ENCODE measurements at places on chromosomes 11 and 22.

- DNase-seq, result peak; percentile 71
Measured at GRCh38 chr22:28019881-28020861, 101.1 kb upstream of the PITPNB start.

DNA sequence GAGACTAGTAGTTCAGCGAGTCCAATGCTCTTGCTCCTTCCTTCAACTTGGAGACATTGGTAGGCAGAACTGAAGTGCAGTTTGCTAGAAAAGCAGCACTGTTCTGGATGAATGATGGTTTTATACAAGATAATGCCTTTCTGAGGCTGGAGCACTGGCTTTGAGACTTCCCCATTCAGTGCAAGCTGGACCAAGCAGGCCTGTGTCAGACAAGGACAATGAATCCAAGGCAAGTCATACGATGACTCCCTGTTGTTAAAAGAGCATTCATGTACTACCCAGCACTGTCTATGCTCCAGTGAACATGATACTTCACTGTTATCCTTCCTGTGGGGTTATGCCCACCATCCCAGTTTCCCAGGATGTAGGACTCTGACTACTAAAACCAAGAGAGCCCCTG, 242.3 kb upstream of the RAG2 start:
- no peak for DNase-seq

DNA sequence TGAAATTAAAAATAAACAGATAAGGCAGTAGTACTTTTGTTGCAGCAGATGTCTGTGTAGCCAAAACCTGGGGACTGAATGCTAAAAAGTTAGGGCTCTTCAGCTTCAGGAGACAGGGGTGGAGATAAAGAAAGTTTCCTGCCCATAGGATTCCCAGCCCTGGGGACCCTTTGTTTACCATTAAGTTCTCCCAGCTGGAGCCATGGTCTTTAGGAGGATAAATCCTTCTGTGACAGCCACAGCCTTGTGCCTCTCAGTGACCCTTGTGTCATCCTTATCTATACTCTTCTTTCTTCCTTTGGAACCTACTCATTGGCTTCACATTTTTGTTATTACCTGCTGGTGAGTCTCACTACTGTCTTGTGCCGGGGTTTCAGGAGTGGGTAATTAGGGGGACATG, at the start of gene OR51M1:
TSS of gene OR51M1 (plus strand) at position 237 of the 400 bp plus-strand sequence. CDS start 5,587 bp downstream, outside the sequence.
- no peak for DNase-seq

GRCh38 chr11:72012091-72012630, 13.5 kb downstream of the IL18BP start:
- no peak for DNase-seq

- no peak for DNase-seq
Measured at GRCh38 chr11:84800755-84801346, 826.3 kb downstream of the DLG2 start.

GRCh38 chr22:17472932-17473331, 90.4 kb upstream of the SLC25A18 start:
- DNase-seq, result no peak

DNA sequence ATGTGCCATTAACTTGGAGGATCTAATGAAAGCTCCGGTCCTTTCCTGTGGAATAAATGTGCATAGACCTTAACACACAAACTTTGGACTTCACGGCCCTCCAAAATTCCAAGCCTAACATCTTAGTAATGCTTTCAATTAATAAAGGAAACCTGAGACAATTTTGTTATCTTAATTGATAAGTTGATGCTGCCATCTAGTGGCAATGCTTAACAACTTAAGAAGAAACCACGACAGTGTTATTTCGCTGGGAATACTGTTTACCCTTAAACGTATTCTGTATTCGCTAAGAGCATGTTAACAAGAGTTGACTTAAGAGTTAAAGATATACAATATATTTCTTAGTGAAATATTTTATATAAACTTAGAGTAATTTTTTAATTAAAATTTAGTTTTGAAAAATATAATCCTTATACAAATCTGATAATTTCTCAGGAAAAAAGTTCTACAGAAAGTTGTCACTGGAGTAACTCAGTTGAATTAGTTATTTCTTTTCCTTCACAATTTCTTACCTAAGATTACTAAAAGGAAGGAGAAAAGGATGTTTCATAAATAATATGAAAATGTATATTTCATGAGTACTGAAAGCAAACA, 35.0 kb upstream of the OR9G4 start:
- DNase-seq, result no peak

DNA sequence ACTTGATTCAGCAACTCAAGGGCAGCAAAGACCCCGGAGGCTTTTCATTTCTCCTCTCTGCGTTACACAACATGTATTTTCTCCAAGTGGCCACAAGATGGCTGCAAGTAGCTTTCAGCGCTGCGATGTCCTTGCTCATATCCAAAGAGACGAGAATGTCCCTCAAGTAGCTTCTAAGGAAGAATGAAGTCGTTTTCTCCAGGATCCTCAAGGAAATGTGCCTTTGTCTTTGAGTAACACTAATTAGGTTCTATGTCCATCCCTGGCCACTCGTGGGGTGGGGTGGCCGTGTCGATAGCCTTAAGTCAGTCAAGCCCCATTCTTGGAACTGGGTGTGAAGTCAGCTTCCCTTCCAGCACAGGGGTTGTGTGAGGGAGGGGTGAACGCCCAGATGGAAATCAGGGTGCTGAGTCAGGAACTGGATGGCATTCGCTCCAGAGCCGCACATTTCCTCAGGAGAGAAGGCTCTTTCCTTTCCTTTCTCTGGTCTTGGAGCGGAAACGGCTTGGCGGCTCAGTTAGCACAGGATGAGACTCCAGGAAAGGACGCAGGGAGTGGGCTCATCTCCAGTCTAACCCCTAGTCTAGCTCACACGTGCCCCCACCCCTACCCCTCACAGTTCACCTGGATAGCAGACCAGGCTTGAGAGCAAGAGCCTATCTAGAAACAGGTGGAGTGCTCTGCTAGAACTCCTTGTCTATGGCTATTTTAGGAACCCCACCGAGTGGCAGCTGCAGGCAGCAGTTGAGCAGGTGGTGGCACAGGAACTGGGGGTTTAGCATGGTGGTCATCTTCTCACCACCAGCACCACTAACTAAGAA, 44.3 kb downstream of the NNMT start:
- no peak for DNase-seq

DNA sequence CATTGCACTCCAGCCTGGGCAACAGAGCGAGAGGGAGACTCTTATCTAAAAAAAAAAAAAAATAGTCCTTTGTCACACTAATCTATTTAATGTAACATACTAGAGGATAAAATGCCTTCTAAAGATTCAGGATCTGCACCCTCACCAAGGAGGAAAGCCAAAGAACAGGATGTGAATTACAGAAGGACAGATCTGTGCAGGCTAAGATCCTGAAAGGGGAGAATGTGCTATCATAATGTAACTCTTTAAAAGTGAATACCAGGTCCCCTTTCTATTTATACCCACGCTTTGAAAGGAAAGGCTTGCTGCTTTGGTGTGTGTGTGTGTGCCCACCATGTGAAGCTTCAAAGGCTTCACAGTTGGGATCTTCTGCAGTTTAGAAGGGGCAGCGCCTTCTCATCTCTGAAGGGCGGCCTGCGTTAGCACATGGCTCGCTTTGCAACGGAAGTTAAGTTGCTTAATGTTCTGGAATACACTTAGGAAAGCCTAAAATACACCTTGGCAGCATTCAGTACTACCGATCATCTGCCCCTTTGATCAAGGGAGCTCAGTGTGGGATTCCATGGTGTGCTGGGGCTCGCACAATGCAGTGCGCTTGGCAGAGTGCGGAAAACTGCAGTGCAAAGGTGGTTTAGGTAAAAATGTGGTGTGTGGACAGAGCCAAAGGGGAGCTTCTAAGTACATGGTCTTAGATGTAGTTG, 6.8 kb downstream of the CECR2 start:
- DNase-seq, result no peak

DNA sequence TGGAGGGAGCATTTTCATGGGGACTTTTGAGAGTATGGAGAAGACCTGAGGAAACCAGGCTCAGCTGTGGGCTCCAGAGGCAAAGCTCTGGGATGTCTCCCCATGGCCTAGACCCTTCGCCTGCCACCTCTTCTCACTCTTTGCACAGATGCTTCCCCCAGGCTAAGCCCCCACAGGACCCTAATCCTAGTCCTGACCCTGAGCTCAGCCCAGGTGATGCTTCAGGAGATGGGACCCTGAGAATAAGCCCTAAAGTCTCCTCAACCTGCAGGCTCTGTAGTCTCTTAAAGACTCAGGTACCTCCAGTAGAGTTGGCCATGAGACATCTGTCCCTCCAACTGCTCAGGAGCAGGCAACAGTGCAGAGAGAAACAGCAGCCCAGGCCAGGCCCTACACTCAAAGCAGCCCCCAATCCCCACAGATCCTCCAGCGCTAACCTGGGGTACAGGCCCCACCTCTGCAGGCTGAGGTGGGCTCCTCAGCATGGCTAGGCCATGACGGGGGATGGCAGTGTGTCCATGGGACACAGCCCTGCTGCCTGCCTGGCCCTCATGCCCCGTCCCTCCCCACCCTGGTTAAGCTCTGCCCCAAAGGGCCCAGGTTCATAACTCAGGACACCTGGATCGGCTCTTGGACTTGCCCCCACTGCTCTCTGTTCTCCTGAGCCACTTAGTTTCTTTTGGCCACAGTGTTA, 39.4 kb downstream of the GGTLC2 start:
- DNase-seq, result no peak

GRCh38 chr11:13210424-13210823, 67.2 kb upstream of the BMAL1 start:
- no peak for DNase-seq

- DNase-seq, result no peak
Measured at GRCh38 chr11:8060146-8060719, 20.8 kb upstream of the TUB start.

GRCh38 chr11:94838027-94838731, 70.0 kb downstream of the AMOTL1 start:
- DNase-seq, result no peak

- no peak for DNase-seq
Measured at GRCh38 chr11:20467487-20468185, 80.1 kb downstream of the PRMT3 start.

DNA sequence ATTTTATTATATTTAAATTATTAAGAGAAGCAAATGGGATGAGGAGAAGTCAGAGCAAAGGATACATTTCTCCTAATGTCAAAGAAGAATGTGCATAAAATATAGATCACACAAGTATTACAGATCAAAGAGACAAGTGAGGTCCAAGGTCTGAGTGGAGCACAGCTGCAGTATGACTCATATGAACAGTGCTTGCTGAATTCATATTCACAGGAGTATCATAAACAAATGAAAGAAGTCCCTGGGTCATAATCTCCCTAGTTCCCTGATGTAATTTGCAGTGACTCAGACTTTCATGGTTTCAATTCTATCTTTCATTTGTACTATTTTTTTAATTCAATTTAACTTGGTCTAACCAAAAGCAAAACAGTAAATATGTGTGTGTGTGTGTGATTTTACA, 499.0 kb upstream of the CCDC179 start:
- no peak for DNase-seq

- no peak for DNase-seq
Measured at GRCh38 chr11:62150887-62151736, 27.3 kb downstream of the INCENP start.

- no peak for DNase-seq
Measured at GRCh38 chr11:116948391-116948790, 111.0 kb upstream of the APOA1 start.

GRCh38 chr11:111707039-111707690, 59.0 kb downstream of the PPP2R1B start:
- DNase-seq, result no peak

DNA sequence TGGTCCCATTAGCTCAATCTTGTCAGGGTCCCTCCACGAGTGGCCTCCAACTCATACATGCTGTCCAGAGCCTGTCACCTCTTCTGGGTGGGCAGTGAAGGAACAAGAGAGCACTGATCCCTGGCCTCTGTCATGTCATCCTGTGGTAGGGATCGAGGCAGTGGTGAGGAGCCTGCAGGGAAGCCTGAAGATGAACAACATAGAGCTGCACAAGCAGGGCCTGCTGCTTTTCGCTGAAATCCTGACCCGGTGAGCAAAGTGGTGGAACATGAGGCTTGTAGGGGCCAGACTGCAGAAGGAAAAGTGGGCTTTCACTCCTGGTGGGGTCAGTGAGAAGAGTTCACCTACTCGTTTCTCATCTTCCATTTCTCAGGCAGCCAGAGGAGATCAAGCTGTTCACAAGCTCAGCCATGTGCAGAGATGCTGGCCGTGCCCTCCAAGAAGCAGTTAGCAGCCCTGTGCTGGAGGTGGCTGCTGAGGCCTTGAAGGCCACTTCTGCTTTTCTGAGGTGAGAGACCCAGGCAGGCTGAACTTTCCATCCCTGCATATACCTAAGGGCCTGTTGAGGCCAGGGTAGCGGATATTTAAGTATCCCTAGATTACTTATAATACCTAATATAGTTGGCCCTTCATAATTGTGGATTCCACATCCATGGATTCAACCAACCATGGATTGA, 32.9 kb downstream of the MEI1 start:
- no peak for DNase-seq
